HL-60 (cell line): ENCODE measurements at places on chromosomes 16 and 17.

DNA sequence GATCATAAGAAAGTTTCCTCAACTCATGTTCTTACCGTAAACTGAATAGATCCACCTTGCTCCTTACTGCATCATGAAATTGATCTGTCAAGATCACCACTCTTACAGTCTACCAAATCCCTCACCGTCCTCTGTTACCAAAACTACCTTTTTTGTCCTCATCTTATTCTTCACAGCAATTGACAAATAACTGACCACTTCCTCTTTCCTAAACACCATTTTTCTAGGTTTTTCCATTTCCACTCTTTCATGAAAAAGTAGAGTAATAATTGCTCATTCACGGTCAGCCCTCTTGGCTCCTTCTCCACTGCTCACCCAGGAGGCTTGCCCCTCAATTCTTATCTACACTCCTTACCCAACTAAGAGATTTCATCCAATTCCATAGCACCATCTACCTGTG lies 44.9 kb downstream of the ABCA5 start:
- DNase-seq: no peak

- peak; percentile 43 for DNase-seq
These were observed 844 bp downstream of the TAOK2 start for GRCh38 chr16:29974291-29975133.

- DNase-seq: peak; percentile 27
These were observed 217.3 kb downstream of the RBFOX3 start for GRCh38 chr17:79393358-79394052.

DNA sequence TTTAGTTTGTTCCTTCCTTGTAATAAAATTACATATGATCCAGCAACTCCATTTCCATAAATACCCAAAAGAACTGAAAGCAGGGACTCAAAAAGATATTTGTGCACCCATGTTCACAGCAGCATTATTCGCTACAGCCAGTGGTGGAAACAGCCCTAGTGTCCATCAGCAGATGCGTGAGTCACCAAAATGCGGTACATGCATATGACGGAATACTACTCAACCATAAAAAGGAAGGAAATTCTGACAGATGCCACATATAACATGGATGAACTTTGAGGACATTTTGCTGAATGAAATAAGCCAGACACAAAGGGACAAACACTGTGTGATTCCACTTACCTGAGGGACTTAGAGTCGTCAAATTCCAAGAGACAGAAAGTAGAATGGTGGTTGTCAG lies 9.1 kb upstream of the SLC47A2 start:
- no peak for DNase-seq

- DNase-seq: peak; percentile 17
These were observed 59.3 kb upstream of the BCO1 start for GRCh38 chr16:81179219-81179618.

- DNase-seq: no peak
These were observed 15.8 kb downstream of the CDH16 start for GRCh38 chr16:66902648-66903543.

DNA sequence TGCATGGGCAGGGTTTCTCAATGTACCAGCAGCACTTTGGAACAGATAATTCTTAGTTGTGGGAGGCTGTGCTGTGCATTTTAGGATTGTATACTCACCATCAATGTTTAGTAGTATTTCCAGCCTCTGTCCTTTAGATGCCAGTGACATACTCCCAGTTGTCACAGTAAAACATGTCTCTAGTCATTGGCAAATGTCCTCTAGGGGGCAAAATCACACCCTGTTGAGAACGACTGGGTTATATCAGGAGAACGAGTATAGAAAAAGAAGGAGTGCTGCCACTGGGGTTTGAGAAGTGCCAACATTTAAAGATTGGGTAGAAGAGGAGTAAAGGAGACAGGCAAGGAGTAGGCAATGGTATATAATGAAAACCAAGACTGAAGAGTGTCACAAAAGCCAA lies 37.9 kb upstream of the SMIM36 start:
- peak; percentile 4 for DNase-seq

GRCh38 chr16:66598111-66598510 lies 6.4 kb upstream of the CMTM3 start:
- DNase-seq: no peak
